ENCODE measurements at places on chromosomes 7 and 10.

DNA sequence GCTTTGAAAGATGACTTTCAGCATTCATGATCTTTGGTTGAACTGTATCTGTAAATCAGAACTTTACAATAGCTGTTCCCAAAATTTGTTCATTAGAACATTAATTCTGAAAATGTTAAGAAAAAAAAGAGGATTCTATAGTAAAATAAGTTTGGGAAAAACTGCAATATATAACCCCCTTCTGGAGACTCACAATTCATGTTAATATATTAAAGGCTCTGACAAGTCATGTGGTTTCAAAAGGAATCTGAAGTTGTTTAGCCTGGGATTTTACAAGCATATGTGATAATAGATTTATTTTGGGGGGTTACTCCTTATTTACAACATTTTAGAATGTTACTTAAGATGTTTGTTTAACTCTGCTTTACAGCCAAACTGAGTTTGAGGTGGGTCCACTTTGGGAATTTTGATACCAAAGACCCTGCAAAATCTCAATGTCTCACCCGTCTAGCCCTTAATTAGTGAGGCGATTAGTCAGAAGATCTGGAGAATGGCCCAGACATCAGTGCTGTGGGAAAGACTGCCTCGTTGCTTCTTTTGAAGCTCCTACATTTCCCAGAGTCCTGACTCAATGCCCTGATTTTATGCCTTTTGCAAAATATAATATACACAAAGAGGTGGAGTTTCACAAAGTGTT is 40.0 kb downstream of the CDK1 start:
- DNase-seq: peak; percentile 93

DNA sequence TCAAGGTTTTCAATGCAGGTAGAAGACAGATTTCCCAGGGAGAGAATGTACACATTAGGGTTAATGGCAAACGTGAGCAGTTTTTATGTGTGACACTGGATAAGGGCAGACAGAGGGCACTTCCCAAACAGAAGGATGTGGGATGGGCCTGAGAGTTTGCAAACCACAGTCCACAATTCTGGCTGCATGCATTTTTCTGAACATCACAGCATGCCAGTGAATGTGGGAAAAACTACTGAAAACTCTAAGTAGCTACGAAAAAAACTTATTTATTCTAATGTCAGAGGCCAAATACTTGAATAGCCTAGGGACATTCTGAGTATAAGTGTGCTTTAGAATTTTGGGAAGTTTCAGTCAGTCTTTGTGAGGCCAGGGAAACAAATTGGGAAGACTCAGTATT is 145.9 kb downstream of the NRCAM start:
- DNase-seq: no peak

GRCh38 chr7:97418312-97418711 is 300.8 kb downstream of the SDHAF3 start:
- DNase-seq: no peak

- no peak for DNase-seq
These were observed 2.2 kb upstream of the AP1S1 start for GRCh38 chr7:101151908-101152651.

GRCh38 chr7:16083931-16084330 is 337.4 kb downstream of the CRPPA start:
- peak; percentile 42 for DNase-seq

- DNase-seq: no peak
These were observed 245.1 kb downstream of the RAB11FIP2 start for GRCh38 chr10:117801691-117802090.

- no peak for DNase-seq
These were observed 29.8 kb downstream of the GSDME start for GRCh38 chr7:24727154-24728120.

- DNase-seq: peak; percentile 68
These were observed 9.7 kb downstream of the IFIT3 start for GRCh38 chr10:89337484-89337883.

DNA sequence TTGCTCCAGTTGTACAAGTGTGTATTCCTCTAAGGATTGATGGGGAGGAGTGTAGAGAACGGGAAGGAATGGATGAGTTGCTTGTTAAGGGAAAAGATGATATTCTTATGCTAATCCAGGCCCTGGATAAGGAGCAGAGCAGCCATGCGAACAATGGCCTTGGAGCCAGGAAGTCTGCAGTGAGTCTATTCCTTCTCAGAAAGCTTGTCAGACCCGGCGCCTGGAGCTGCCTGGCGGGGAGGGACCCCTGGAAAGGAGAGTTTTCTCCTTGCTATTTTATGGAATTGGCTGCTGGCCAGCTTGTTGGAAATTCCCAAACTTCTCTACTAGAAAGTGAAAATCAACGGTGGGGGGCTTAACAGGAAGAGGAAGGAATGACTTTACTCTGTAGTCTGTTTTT is 89.1 kb downstream of the MMRN2 start:
- peak; percentile 79 for DNase-seq

DNA sequence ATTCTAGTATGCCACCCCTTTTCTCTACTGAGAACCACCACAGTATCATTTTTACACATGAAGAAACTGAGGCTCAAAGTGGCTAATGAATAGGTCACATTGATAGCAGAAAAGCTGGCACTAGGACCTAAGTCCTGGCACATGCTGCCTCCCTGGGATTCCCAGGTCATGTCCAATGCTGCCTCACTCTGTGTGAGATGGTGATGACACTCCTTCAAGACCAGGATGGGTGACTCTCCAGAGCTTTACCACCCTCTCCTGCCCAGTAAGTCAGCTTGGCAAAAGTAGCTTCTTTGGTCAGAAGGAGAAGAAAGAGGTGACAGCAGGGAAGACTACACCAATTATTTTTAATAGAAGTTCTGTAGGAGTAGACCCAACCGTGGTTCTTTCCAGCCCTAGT is 13.3 kb upstream of the AKR1B10 start:
- no peak for DNase-seq

DNA sequence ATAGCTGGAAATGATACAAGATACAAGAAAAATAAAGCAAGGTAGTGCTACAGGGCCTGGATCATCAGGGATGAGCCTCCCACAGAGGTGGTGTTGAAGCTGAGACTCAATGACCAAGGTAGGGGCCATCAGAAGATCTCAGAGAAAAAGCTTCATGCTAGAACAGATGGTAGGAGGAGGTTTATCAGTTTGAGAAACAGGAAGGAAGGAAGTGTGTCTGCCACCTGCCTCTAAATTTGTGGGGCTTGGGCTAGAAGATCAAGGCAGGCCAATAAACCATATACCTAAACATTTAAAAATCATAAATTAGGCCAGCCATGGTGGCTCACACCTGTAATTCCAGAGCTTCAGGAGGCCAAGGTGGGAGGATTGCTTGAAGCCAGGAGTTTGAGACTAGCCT is 410.8 kb upstream of the PRKCQ start:
- DNase-seq: no peak

DNA sequence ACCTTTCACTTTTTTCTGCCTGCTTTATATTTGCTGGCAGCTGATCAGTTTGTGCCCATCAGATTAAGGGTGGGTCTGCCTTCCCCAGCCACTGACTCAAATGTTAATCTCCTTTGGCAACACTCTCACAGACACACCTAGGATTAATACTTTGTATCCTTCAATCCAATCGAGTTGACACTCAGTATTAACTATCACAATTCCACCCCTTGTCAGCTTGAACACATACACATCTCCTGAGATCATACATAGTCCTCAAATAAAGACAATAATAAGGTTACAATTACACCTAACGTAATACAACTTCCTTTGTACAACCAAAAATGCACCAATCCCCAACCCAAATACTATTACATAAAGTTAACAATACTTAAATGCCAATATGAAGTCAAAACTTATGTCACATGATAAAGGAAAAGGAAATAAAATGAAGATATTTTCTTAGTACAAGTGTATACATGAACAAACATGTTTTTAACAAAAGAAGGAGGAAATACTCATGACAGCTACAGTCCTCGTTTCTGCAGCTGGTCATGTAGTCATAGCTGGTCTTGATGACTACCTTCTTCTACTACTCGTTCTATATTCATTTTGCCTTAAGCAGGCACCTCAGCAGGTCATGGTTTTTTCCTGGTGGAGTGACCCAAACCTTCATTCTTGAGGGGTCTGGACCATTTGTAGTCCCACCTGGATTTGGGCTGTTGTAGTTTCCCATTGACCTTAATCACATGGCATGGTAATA is 96.7 kb upstream of the CABCOCO1 start:
- DNase-seq: no peak

DNA sequence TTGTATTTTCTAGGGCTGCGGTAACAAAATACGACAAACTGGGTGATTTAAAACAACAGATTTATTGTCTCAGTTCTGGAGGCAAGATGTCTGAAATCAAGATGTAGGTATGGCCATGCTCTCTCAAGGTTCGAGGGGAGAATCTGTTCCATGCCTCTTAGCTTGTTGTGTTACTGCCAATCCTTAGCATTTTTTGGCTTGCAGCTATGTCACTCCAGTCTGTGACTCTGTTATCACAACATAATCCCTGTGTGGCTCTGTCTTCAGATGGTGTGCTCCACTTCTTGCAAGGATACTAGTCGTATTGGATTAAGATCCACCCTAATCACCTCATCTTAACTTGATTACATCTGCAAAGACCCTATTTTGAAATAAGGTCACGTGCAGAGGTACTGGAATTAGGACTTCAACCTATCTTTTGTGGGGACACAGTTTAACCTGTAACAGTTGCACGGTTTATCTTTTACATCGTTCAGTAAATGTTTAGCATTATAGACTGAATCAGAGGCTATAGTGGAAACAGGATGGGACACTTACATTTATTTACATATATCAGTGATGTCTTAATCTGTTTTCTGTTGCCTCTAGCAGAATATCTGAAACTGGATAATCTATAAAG is 3.1 kb downstream of the C1GALT1 start:
- no peak for DNase-seq

- peak; percentile 97 for DNase-seq
These were observed 62.0 kb upstream of the NAMPT start for GRCh38 chr7:106346678-106347217.

DNA sequence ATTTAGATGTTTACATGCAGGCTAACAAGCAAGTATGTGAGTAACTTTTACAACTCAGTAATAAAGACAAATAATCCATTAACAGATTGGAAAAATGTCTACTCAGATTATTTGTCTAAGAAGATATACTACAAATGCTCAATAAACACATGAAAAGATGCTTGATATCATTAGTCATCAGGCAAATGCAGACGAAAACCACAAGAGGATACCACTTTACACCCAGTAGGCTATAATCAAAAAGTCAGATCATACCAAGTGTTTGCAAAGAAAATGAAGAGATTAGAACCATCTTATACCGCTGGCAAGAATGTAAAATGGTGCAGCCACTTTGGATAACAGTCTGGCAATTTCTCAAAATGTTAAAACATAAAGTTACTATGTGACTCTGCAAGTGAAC is 84.1 kb downstream of the MALSU1 start:
- peak; percentile 76 for DNase-seq

- no peak for DNase-seq
These were observed 7.3 kb downstream of the SEPHS1 start for GRCh38 chr10:13340626-13341376.

DNA sequence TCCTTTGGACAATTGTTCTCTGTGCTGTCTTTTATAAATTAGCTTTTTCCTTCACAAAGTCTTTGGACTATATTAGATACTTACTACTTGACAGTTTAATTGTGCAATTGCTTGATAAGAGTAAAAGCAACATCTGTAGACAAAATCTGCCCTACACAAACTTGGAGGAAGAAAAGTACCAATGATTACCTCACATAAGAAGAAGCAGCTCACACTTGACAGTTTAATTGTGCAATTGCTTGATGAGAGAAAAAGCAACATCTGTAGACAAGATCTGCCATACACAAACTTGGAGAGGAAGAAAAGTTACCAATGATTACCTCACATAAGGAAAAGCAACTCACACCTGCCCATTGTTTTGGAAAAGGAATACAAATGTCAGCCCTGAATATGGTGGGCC is 17.1 kb upstream of the SCIN start:
- no peak for DNase-seq

DNA sequence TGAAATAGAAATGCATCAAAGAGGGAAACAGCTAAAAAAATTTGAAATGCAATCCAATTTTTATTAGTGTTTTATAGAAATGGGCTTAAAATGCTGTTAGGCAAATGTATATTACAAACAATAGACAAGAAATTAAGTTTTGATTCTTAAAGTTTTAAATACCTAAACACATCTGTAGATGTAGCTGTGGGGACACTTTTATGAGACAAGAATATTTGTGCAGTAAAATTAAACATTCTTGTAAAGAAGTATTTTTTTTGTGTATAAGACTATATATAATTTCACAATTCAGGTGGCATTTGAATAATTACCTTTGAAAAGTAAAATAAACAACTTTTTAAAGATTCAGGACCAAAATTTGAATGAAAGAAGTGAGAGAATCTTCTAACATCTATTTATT is 1015.9 kb downstream of the REEP3 start:
- DNase-seq: no peak

GRCh38 chr10:11177926-11178471 is 160.3 kb downstream of the CELF2 start:
- DNase-seq: peak; percentile 7

- DNase-seq: no peak
These were observed 107.6 kb upstream of the ZNF92 start for GRCh38 chr7:65265933-65266519.

DNA sequence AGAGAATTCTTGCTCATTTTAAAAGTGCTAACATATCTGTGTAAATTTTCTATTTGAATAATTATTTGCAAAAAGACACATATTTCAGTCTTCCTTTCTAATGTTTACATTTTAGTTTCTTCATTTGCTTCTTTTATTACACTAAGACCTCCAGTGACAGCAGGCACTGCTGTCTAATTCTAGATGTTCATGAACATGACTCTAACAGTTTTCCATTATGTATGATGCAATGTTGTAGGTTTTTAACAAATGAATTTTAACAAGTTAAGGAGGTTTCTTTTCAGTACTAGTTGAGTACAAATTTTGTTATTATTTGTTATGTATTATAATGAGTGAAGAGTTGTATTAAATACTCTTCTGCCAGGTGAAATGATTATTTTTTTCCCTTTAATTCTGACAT is 83.6 kb downstream of the GRB10 start:
- DNase-seq: no peak

- DNase-seq: no peak
These were observed 113.1 kb upstream of the PDLIM1 start for GRCh38 chr10:95403700-95404461.

DNA sequence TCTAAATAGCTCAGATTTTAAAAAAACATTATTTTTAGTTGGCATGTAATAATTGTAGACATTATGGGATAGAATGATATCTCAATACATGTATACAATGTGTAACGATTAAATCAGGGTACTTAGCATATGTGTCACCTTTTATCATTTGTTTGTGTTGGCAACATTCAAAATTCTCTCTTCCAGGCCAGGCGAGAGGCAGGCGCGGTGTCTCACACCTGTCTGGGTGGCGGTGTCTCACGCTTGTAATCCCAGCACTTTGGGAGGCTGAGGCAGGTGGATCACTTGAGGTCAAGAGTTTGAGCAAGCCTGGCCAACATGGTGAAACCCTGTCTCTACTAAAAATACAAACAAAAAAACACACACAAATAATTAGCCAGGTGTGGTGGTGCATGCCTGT is 151.7 kb downstream of the RTKN2 start:
- DNase-seq: no peak

GRCh38 chr7:32250003-32250402 is 179.8 kb upstream of the PDE1C start:
- no peak for DNase-seq
